ENCODE measurements at places on chromosomes 12 and 14. TPM values are rescaled to one million over a fixed set of nuclear protein-coding genes. Genes with fewer than 3 reads are reported as not detected.

Gene THAP2
- total RNA-seq: 2.4 TPM

Gene ZNF26
- 14.2 TPM for total RNA-seq

Gene DNM1L
- total RNA-seq: 37.3 TPM

GRCh38 chr12:86837246-86837645, 581.1 kb upstream of the MGAT4C start:
- no peaks in the 10 kb centered on the region for H3K27me3 ChIP-seq
- H3K27ac ChIP-seq: no peak overlapping the region
- no peaks in the 10 kb centered on the region for H3K4me1 ChIP-seq
- H3K4me3 ChIP-seq: no peak overlapping the region

- no peaks in the 10 kb centered on the region for H3K4me1 ChIP-seq
- H3K36me3 ChIP-seq: no peaks in the 10 kb centered on the region
Observed at GRCh38 chr14:64089920-64090319, 204.3 kb downstream of the ESR2 start.

GRCh38 chr14:64296561-64296960, 2.4 kb upstream of the ESR2 start:
- DNase-seq: no peak
- H3K36me3 ChIP-seq: no peaks in the 10 kb centered on the region
- H3K27ac ChIP-seq: no peak overlapping the region
- H3K27me3 ChIP-seq: no peaks in the 10 kb centered on the region
- no peak overlapping the region for H3K4me3 ChIP-seq

DNA sequence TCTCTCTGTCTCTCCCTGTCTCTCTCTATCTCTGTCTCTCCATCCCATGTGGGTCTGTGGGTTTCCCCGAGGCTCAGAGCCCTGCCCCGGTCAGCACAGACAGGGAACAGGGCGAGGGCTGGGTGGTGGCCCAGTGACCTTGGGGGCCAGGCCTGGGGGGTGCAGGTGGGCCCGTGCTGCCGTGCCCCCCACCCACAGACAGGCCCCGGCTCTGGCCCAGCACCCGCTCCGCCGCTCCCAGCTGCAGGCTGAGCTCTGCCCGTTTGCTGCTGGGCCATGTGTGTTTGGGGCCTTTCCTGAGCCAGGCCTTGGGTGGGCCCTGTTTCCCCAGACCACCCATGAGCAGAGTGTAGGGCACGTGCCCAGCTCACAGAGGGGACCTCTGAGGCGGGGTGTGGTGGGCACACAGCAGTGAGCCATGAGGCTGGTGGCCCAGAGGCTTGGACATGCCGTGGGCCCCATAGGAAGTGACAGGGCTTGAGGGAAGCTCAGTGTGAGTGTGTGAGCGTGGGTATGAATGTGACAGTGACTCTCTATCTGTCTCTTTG, 51.0 kb downstream of the TMEM121 start:
- H3K36me3 ChIP-seq: no peaks in the 10 kb centered on the region
- no peak overlapping the region for H3K4me3 ChIP-seq
- no peaks in the 10 kb centered on the region for H3K4me1 ChIP-seq
- H3K27me3 ChIP-seq: no peaks in the 10 kb centered on the region

- no peaks in the 10 kb centered on the region for H3K4me1 ChIP-seq
- H3K27ac ChIP-seq: no peak overlapping the region
- no peak overlapping the region for H3K4me3 ChIP-seq
- DNase-seq: no peak
Observed at GRCh38 chr12:45010059-45010458, 40.8 kb downstream of the DBX2 start.

Data from prostate gland (tissue), 2 donors.